ENCODE measurements at places on chromosomes 3 and 15.

- DNase-seq = no peak
Observed at GRCh38 chr15:71329041-71329440, 213.8 kb downstream of the THSD4 start.

- no peak for DNase-seq
Observed at GRCh38 chr3:35183927-35184675, 455.2 kb upstream of the ARPP21 start.

DNA sequence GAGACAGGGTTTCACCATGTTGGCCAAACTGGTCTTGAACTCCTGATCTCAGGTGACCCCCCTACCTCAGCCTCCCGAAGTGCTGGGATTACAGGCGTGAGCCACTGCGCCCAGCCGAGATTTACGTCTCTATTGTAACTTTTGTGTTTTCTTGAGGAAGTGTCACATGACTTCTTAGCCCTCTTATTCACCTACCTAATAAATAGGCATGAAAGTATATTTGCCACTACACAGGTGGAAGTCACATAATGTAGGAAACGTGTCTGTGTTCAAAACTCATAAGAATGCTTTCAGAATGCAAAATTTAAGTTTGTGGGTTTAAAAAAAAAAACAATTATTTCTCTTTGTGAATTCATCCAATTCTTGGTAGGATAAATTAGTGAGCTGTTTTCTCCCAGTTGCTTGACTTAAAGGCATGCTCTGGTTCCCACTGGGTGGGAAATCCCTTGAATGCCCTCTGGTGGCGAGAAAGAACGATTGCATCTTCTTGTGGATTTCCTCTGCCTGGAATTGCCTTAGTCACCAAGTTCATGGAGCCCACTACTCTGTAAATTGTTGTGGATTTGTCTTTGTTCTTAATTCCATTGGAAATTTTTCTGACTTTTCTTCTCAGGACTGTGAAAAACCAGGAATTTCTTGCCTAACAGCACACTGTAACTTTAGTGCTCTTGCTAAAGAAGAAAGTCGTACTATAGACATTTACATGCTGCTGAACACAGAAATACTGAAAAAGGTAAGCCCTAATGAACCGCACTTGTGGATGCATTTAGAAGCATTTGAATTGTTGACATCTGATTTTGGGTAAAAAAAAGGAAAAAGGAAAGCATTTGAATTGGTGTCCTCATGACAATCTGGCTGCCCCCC, 82.2 kb upstream of the CTDSPL start:
- no peak for DNase-seq

DNA sequence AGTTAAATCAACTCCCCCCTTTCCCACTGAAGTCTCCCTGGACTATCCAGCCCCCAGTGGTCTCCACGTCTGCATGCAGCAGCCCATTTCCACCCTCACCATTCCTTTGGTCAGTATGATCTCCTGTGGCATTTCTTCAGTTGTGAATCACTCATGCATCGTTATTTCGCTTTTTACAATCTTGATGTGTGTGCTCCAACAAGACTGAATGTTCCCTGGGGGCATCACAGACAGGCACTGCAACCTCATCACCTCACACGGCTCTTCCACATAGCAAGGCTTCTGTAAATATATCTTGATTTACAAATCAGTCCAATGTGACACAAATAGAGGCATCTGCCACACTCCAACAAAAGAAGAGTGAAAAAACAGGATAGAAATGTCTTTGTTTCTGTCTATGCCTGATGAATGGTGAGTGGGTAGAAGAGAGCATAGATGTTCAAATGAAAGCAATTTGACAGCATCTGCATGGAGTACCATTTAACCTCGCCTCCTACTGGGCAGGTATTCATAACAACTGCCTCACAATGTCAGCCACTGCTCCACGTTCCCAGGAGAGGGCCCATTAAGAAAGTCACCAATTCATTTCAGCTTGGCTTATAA, 5.2 kb downstream of the HEG1 start:
- DNase-seq = no peak

GRCh38 chr3:16665282-16665741, 60.1 kb upstream of the DAZL start:
- no peak for DNase-seq

GRCh38 chr3:9951962-9952805, at the start of gene PRRT3:
Gene PRRT3 (minus strand): TSS chr3:9952408. CDS start chr3:9950115, 2,293 bp downstream.
- peak; percentile 74 for DNase-seq

DNA sequence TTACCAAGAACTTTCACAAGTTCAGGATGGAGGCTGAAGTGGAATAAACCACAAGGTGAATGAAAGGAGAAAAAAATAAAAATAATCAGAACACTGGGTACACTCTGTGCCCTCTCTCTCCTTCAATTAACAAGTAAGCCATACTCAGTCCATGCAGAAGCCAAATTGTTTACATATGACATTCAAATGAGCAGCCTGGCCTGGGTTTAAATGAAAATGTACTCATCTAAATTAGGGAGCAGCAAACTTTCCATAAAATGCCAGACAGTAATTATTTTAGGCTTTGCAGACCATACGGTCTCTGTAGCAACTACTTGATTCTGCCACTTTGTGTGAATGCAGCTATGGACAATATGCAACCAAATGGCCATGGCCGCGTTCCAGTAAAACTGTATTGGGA, 376.6 kb downstream of the MAGI1 start:
- DNase-seq = no peak

GRCh38 chr15:72873379-72874233, 90.0 kb upstream of the ADPGK start:
- DNase-seq = no peak

DNA sequence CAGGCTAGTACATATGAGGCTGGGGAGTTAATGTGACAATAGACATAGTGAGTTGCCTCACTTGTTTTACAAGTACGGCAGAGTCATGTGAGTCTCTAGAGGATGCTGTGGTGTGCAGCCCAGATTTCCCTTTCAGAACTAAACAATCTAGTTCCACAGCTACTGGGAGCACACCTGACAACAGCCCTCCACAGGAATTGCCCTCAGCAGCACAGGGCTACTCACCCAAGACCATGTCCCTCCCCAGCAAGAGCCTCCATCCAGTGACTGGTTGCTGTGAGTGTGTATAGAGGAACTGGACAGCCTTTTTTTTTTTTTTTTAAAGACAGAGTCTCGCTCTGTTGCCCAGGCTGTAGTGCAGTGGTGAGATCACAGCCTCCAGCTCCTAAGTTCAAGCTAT, 40.2 kb upstream of the UBE2E2 start:
- peak; percentile 56 for DNase-seq

GRCh38 chr15:85445361-85445760, 65.0 kb downstream of the AKAP13 start:
- DNase-seq = no peak

Measured in GM06990 (cell line).